G401 (cell line): ENCODE measurements at places on chromosomes 13 and 19. TPM values are rescaled to one million over a fixed set of nuclear protein-coding genes. Genes with fewer than 3 reads are reported as not detected.

- peak; percentile 77 for DNase-seq
Observed at GRCh38 chr13:39676315-39676876, 20.9 kb downstream of the COG6 start.

DNA sequence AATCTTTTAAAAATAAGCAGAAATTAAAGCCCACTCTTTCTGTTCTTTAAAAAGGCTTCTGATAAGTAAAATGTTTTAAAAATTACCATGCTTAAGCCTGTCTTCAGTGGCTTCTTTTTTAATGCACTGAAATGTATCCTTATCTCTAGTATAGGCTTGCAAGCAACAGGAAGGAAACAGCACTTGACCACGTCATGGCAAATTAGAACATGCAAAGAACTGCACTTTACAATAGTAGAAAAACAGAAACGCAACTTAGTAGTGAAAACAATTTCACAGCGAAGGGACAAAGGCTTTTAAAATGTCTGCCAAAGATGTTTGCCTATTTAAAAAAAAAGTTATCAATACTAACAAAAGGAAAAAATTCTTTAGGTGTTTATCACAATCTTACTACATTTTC is 36.3 kb downstream of the ELF1 start:
- no peak for DNase-seq

DNA sequence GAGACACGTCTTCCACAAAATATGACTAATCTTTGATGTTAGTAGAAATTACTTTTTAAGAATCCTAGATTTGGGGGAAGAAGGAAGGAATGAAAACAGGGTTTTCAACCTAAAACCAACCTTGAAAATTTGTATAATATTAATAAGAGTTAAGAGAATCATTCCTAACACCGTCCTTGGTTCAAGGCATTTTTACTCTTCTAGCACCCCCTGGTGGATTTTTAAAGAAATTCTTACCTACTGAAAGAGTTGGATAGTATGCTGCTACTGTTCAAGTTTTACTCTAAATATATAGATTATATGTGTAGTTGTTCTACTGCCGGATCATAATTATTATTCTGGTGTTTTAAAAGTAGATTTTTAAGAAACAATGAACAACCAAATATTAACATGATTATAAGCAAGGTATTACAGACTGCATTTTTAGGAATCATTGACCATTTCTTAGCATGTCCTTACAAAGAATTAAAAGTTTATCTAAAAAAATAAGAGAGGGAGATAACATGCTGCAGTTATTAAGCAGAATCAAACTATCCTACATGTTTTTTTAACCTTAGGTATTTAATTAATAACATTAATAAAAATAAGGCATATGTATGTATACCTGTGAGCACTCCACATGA is 7.4 kb upstream of the SLITRK6 start:
- DNase-seq = peak; percentile 72

- DNase-seq = no peak
Observed at GRCh38 chr13:104837756-104838155, 1697.7 kb downstream of the EFNB2 start.

DNA sequence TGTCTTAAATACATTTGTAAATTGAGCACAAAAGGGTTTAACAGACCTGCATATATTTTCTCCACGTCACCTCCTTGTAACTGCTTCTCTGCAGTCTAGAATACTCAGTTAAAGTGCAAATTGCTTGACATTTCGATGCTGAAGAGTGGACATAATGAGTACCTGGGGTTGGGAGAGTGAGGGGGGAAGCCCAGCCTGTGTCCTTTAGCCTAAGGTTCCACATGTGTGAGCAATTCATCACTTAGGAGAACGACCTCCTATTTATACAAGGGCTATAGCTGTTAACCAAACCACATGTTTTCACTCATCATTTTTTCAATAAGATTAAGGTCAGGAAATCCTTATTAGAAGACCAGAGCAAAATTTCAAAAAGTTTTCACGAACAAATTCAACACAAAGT is 29.5 kb downstream of the PCDH9 start:
- no peak for DNase-seq

DNA sequence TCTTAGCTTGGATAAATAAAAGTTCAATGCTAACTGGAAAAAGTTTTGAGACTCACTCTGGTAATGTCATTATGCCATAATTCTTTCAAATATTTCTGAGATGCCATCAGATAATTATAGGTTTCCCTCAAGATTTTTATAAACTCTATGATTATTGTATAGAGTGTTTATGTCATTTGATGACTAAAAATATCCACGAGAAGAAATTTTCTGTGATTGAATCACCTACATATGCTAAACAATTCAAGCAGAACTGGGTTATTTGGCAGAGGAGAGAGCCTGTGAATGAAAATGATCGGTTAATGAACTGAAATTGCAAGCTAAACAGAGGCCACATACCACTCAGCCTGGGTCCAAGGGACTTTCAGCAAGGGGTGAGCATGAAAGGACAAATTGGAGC is 92.6 kb upstream of the TSC22D1 start:
- no peak for DNase-seq

PALM gene
- total RNA-seq = 30.0 and 49.6 TPM in 2 replicates

- DNase-seq = no peak
Observed at GRCh38 chr19:55175117-55175867, 4.8 kb downstream of the SYT5 start.

- no peak for DNase-seq
Observed at GRCh38 chr19:16620584-16620983, 7.4 kb downstream of the MED26 start.

DNA sequence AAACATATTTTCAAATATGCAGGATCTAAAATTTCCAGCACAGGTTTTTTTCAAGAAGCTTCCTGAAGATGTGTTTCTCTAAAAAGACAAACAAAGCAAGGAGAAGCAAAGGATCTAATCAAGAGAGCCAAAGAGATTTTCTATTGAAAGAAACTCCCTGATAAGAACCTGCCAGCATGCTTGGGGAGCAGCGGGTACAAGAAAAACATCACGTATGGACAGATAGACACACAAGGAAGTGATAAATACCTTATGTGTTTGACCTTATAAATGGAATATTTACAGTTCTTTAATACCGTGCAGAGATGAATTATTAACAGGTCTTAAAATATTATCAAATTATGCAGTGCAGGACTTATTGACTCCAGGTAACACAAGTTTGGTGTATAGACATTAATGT is 562.1 kb downstream of the DACH1 start:
- DNase-seq = no peak

DNA sequence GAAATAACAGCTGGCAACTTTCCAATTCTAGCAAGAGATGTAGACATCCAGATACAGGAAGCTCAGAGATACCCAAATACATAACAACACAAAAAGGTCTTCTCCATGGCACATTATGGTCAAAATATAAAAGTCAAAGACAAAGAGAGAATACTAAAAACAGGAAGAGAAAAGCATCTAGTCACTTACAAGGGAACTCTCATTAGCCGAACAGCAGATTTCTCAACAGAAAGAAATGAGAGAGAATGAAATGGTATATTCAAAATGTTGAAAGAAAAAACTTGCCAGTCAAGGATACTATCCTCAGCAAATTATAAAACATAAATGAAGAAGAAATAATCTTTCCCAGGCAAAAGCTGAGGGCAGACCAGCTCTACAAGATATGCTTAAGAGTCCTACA is 12.4 kb downstream of the ZNF780A start:
- DNase-seq = no peak

DNA sequence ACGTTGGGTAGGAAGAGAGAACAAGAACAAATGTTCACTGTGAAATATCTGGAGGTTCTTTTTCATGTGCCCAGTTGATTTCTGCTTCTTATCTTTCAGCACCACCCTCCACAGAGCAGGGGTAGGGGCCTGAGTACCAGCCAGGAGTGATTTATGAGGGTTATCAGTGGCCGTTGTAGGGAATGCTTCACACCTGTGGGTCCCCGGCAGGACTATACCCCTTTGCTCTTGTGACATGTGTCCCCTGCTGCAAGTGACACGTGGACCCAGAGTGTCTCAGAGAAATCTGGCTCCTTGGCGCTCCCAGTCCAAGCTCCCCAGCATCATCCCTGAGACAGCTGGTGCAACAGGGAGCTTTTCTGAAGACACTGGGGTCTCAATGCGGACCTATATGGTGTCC is 29.7 kb downstream of the SIAH3 start:
- DNase-seq = no peak
